H1 (cell line): ENCODE measurements at places on chromosomes 4 and X.

- DNase-seq, result no peak
These were observed 959 bp downstream of the BRS3 start for GRCh38 chrX:136488706-136489105.

DNA sequence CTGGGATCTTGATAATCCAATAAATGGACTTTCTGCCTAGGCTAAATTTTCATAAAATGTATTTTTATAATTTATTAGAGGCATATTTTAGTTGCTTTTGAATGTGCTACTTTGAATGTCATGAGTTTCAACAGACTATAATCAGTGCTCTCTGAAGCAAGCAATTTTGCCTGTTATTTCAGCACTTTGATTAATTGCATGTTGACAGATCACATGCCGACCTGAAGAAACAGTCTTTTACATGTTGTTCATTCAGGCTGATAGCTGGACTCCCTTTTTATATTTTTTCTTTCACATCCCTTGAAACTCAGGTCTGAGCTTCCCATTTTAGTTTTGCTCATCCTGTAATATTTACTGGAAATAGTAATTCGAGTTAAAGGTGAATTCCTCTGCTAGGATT lies 341.0 kb downstream of the NAP1L3 start:
- DNase-seq, result no peak

GRCh38 chr4:186669159-186669731 lies 54.4 kb downstream of the FAT1 start:
- no peak for DNase-seq

GRCh38 chr4:21083413-21083812 lies 383.2 kb downstream of the PACRGL start:
- DNase-seq, result no peak

- no peak for DNase-seq
These were observed 95.5 kb downstream of the SOWAHB start for GRCh38 chr4:76802236-76803021.

DNA sequence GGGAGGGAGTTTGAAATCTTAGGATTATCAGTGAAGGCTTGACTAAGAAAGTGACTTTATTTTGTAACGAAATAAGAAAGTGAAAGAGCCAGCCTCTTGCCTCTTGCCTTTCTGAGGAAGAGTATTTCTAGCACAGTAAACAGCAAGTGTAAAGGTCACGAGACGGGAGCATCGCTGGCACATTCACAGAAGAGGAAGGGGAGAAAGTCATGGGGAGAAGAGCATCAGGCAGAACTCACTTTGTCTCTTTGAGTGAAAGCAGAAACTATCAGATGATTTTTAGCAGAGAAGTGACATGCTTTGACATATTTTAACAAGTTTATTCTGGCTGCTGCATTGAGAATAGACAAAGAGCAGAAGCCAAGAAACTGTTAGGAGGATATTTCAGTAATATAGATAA lies 313.8 kb downstream of the CAMK2D start:
- DNase-seq, result no peak

- no peak for DNase-seq
These were observed 57.8 kb downstream of the GPRIN3 start for GRCh38 chr4:89249716-89250361.

GRCh38 chr4:138939960-138940359 lies 75.6 kb upstream of the NOCT start:
- no peak for DNase-seq

DNA sequence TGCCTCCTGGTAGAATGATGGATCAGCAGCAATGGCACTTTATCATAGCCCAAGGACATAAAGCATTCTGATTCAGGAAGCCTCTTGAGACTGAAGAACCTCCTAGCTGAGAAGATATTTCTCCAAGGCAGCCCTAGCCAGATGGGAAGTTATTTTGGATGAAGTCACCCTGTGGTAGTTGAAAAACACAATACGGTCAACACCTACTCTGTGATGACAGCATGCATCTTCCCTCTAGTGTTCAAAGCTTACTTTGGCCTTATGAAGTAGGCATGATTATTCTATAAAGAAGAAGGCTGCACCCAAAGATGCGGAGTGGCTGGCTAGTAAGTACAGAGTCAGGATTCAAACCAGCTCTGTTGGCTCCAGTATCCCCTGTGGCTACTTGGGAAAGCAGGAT lies 47.9 kb downstream of the TLR10 start:
- DNase-seq, result no peak

DNA sequence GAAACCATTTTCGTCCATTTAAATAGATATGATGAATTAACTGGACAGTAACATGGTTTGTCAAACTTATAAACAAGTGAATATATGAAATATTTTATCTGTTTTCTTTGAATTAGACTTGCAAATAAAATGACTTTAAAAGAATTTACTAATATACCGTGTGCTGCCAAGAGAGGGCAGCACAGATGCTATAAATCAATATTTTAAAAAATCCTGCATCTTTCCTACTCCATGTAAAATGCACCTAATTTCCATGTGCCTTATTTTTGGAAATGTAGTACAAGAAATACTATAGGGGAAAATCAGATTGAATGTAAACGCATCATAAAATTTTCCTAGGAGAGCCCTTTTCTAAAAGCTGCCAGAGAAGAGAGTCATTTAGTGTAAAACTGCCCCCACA lies 62.2 kb downstream of the PRKX start:
- no peak for DNase-seq

- DNase-seq, result no peak
These were observed 13.8 kb downstream of the GJB1 start for GRCh38 chrX:71236836-71237235.

DNA sequence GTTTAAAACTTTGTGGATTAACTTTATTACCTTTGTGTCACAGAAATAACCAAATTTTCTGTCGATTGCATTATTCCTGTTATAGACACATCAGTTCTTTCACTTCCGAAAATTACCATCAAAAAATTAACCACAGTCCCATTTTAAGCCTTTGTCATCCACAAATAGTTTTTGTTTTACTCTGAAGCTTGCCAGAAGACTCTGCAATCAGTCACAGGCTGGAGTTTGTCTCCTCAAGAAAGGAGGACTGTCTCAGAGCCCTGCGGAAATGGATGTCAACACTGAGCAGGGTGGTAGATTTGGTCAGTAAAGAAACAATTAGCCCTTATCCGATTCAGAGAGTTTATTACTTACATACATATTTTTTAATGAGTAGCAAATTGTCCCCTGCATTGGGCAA lies 20.1 kb upstream of the TCEAL4 start:
- DNase-seq, result no peak

GRCh38 chr4:176335421-176335820 lies 15.7 kb downstream of the SPCS3 start:
- DNase-seq, result no peak

- DNase-seq, result no peak
These were observed 168.8 kb upstream of the PDE5A start for GRCh38 chr4:119797238-119797894.
